ENCODE measurements at places on chromosomes 5 and 9.

- no peak for DNase-seq
Observed at GRCh38 chr5:143309661-143310431, 93.6 kb downstream of the NR3C1 start.

- DNase-seq = no peak
Observed at GRCh38 chr9:113155911-113156588, 5.2 kb downstream of the SLC31A2 start.

- no peak for DNase-seq
Observed at GRCh38 chr5:122153774-122154173, 24.4 kb downstream of the ZNF474 start.

DNA sequence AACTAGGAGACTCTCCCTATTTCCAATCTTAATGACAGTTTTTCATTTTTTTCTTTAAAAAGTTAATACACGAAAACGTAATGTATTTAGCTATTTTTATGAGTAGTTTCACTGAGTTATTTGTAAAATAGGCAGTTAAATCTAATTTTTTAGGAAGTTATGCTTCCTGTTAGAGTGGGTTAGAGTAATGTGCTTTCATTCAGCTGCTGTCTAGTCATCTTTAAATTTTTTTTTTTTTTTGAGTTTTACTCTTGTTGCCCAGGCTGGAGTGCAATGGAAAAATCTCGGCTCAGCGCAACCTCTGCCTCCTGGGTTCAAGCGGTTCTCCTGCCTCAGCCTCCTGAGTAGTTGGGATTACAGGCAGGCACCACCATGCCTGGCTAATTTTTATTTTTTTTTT is 34.0 kb downstream of the CDC42SE2 start:
- no peak for DNase-seq

- DNase-seq = no peak
Observed at GRCh38 chr5:110055302-110055701, 365.6 kb downstream of the MAN2A1 start.

DNA sequence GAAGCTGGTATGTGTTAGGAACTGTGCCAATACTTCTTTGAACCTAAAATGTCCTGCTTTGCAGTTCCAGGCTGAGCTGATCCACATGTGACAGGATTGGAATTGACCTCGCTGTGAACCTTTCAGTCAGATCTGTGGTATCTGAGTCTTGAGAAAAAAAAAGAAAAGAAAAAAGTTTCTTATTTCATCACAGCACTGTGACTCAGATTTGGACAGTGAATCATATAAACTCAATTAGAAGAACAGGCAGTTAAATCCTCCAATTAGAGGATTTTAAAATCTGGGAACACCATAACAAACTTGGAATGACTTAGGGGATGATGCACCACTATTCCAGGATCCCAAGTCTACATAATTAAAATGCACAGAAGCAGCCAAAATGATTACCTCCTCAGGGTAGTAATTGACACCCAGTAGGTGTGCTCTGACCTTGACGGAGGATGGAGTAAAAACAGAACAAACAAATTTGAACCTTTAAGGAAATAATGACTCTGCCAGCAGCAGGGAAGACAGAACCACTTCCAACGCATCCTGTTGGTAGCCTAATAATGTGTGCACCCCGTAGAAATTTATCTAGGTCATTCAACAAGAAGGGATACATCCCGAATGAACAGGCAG is 57.8 kb upstream of the RAI14 start:
- DNase-seq = no peak

- DNase-seq = no peak
Observed at GRCh38 chr9:106796771-106797170, 66.2 kb upstream of the ZNF462 start.

- DNase-seq = no peak
Observed at GRCh38 chr5:96547486-96547885, 114.4 kb upstream of the PCSK1 start.

GRCh38 chr5:143698574-143698973 is 113.4 kb upstream of the HMHB1 start:
- no peak for DNase-seq

- no peak for DNase-seq
Observed at GRCh38 chr5:112355058-112355685, 63.9 kb downstream of the EPB41L4A start.

GRCh38 chr5:88183255-88183654 is 85.4 kb downstream of the TMEM161B start:
- DNase-seq = no peak

- no peak for DNase-seq
Observed at GRCh38 chr9:108691614-108692013, 164.2 kb downstream of the ACTL7B start.

GRCh38 chr5:34791761-34792244 is 47.2 kb upstream of the TTC23L start:
- DNase-seq = no peak

DNA sequence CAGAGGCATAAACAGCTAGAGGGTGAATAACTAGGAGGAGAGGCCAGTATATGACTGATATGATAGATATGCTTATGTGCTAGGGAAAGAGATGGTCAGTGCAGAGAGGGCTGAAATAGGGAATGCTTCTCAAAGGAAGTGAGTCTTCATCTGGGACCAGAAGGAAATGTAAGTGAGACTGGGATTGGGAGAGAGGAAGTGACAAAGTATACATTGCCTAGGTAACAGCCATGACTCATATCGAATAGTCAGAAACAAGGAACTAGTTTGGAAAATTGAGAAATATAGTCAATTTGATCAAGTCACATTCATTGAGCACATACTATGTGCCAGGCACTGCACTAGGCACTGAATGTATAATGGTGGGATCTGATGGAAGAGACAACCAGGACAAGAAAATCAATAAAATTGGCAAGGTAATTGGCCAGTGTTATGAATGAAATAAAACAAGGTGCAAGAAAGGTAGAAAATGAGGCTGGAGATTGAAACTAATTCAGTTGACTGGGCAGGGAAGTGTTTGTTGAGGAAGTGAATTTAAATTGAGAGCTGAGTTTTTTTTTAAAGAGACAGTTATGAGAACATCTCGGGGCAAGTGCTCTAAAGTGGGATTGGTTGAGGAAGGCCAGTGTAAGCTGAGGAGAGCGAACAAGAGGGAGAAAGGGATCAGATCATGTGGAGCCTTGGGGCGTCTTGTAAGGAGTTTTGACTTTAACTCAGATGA is 4.3 kb downstream of the ERAP2 start:
- no peak for DNase-seq

All from heart left ventricle (tissue), 16 donors.